ENCODE measurements at places on chromosomes 2 and 18. TPM values are rescaled to one million over a fixed set of nuclear protein-coding genes. Genes with fewer than 3 reads are reported as not detected.

- DNase-seq, result no peak
Measured at GRCh38 chr2:68089961-68090360, 27.2 kb upstream of the C1D start.

DNA sequence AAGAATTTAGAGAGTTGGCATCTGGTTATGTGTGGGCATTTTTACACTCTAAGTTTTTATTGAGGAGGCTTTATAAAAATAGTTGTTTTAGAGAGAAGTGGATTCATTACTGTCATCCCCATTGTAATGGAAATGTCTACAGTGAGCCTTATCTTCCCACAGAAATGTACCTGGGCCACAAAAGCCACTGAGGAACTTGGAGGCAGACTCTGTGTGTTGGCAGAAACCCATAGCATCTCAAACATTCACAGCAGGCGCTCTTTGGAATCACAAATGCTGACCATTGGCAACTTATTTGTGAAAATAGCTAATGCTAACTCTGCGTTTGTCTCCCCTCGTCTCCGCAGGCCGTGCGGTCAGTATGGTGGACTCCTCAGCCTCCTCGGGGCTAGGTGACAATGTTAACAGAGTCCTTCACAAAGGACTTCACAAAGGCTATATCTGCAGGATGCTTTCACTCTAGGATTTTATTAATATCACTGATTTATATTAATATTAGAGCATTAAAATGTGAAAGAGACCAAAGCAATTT, 689.1 kb upstream of the POU3F3 start:
- no peak for DNase-seq

GRCh38 chr18:45667056-45667736, 51.9 kb downstream of the SLC14A2 start:
- DNase-seq, result no peak

- no peak for DNase-seq
Measured at GRCh38 chr18:36028859-36029258, 38.5 kb downstream of the RPRD1A start.

SPATA3 gene
- not detected for total RNA-seq

GRCh38 chr2:174248187-174248997, at the start of gene OLA1:
OLA1 (minus strand) TSS chr2:174248532; CDS start chr2:174246815, 1,717 bp downstream.
- DNase-seq, result peak; percentile 90

DNA sequence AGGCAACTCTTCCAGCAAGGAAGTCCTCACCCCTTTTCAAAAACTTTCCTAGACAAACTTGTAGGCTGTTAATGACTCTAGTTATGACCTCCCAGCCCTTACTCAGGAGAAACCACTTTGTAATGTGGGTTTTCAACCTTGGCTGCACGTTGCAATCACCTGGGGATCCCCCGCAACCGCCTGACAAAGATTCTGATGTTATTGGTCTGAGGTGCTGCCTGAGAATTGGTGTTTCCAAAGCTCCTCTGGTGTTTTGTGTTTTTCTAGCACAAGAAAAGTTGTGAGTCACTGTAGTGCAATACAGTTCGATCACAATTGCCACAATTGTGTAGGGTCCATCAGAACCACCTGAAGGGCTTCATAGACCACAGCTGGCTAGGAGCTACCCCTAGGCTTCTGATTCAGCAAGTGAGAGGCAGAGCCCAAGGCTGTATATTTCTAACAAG, 121.6 kb downstream of the SP100 start:
- no peak for DNase-seq

LIPG gene
- total RNA-seq, result under 0.01 TPM

DNA sequence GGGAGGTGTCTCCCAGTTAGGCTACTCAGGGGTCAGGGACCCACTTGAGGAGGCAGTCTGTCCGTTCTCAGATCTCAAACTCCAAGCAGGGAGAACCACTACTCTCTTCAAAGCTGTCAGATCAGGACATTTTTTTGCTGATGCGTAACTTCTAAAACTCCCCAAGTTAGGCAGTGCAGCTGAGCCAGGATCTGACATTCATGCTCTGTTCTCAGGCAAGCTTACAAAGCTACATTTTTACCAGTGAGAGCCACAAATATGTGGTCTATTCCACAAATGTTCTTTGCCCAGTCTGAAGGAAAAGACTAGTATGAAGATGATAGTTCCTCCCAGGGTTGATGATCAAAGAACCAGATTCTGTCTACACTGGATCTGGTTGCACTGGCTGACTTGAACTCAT, 184.1 kb downstream of the MTCL1 start:
- DNase-seq, result peak; percentile 51

- no peak for DNase-seq
Measured at GRCh38 chr2:63052411-63053080, 1.9 kb downstream of the OTX1 start.

DNA sequence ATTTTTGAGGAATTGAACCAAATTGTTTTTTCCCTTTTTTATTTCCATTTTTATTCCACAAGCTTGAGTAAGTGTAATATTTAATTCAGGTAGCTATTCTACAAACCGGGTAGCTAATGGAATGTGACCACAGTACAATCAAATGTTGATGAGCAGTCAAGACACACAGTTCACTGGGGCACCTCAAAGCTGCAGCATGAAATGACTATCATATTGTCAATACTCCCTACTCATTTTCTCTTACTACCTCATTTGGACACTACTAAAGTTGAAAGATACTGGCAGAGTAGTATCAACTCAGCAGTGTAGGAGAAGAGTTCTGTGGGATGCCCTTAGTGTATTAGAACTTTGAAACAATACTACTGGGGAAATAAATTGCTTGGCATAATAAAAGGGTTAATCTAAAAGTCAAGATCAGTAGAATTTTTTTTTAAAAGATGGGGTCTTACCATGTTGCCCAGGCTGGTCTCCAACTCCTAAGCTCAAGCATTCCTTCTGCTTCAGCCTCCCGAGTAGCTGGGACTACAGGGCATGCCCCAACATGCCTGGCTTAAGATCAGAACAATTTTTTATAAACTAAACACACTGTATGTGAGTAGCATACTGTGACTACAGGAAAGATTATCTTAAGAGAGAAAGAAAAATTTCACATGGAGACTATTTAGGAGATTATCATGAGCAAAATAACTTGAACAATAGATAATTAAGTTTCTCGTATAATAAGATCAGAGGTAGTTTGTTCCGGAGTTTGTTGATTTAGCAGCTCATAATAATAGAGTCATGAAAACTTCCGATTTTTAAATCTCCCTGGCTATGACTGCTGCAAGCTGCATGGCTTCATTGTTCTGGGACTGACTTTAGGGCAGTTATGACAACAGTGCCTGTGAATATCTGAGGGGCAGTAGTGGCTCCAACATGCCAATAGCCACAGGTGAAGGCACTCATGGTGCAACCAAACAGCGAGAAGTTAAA, 43.7 kb downstream of the MYO3B start:
- DNase-seq, result peak; percentile 76

ANKRD44 gene
- 15.6 TPM for total RNA-seq

- DNase-seq, result peak; percentile 55
Measured at GRCh38 chr18:47882641-47883040, 47.8 kb downstream of the SMAD2 start.

WNT10A gene
- not detected for total RNA-seq

ZNF385B gene
- total RNA-seq, result not detected

- DNase-seq, result peak; percentile 49
Measured at GRCh38 chr2:17309741-17310339, 208.4 kb downstream of the RAD51AP2 start.

DNA sequence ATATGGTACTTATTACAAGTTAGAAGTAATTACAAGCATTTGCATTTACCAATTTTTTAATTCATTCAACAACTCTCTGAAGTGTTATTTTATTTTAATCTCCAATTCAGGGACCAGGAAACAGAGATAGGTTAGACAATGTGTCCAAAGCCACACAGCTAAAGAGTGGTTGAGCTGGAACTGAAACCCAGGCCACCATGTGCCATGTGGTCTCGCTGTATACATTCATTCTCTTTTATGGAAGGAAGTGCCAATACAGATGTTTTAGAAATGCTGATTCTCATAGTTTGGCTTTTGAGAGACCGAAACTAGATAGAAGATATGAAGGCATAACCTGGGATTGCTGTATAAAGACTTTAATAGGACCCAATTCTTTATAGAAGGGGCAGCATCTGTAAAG, 684.6 kb upstream of the ID2 start:
- DNase-seq, result no peak

- DNase-seq, result peak; percentile 11
Measured at GRCh38 chr2:289362-290089, 1.6 kb upstream of the ALKAL2 start.

DNA sequence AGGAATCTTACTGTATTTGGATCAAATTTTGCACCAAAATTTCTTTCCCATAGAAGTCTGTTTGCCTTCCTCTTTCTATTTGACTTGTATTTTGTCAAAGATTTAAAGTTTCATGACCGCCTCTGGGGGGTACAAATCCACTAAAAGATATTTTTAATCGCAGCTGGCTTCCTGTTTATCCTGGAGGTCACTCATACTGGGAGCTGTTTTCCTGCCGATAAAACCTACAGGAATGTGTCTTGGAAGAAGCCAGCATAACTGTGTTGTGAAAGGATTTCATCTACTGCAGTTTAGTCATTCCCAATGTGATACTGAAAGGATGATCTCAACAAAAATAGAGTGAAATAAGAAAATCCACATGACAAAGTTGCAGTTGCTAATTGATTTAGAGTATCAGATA, 184.0 kb downstream of the RIT2 start:
- DNase-seq, result peak; percentile 25

- peak; percentile 88 for DNase-seq
Measured at GRCh38 chr2:64330281-64331113, 123.5 kb upstream of the LGALSL start.

C2orf72 gene
- not detected for total RNA-seq

DNA sequence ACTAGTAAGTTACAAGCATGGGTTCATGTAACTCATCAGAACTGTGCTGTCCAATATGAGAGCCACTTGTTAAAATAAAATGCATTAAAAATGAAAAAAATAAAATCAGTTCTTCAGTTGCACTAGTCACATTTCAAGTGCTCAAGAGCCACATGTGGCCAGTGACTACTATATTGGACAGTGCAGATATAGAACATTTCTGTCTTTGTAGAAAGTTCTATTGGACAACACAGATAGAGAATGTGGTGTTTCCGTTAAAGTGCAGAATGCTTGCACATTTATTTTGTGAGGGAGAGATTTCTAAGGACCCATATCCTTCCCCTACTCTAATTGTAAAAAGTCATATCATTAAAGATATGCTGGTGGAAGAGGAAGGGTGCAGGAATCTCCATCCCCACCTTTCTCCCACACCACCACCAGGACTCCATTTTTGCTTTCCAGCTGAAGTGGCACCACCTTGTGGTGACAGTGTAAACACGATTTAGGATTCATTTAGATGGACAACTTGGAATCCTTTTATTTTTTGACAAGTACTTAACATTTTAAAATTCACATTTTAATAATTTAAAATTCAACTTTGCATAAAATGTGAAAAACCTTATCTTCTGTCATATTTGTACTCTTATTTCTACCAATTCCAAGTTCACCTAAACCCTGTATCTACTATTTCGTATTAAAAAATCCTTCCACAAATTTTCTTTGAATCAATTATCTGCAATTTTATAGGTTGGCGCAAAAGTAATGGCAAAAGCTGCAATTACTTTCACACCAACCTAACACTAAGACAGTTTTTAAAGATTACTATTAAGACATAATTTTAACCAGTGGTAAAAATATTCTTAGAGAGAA, 9.4 kb upstream of the CD302 start:
- peak; percentile 61 for DNase-seq

- DNase-seq, result peak; percentile 45
Measured at GRCh38 chr2:142682528-142682927, 194.9 kb upstream of the KYNU start.

DNA sequence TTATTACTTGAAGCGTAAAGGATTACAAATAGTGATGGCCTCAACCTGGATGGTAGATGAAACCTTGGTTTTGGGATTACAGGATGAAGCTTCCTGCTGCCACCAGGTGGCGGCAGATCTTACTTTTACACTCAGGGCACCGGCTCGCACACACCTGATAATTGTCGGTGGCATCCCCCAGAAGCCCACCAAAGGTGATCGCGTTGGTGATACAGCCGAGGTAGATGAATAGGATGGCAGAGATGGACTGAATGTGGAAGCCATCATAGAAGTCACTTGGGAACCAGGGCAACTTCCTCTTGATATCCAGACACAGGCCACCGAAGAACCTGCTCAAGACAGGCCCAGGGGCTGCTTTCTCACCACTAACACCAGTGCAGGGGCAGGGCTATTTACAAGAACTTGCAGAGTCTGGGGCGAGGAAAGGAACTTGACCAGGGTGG, 51.8 kb downstream of the MTHFD2 start:
- peak; percentile 40 for DNase-seq

DNA sequence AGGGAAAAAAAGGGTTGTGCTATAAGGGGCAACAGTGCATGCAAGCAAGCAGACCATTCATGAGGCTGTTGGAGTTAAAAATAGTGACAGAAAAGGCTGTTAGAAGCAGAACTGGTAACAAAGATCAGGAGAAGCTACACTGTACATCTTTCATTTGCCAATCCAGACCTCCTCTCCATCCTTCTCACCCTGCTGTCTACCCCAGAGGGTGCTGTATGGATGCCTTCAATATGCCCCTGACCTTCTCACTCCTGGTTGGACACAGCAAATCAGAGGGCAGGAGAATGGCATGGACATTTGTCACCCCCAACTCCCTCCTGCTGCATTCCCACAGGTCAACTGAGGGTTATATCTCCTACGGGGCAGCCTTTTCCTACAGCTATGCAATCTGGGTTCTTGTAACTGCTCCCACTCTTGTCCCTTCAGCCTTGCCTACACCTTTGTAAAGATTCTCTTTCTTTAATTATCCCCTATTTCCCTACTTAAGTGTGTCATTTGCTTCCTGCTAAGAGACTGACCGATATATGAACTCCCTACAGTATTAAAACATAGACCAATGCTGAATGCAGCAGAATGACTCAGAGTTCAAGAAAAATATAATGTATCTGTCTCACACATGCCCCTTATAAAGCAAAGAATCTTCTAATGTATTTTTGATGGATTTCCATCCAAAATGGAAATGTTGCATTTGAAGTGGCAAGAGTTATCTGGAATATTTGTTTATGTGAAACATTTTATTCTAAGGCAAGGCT, 169.2 kb upstream of the NCKAP5 start:
- peak; percentile 69 for DNase-seq

Measured in IMR-90 (cell line).